ENCODE measurements at places on chromosomes 7 and 10. TPM values are rescaled to one million over a fixed set of nuclear protein-coding genes. Genes with fewer than 3 reads are reported as not detected.

DNA sequence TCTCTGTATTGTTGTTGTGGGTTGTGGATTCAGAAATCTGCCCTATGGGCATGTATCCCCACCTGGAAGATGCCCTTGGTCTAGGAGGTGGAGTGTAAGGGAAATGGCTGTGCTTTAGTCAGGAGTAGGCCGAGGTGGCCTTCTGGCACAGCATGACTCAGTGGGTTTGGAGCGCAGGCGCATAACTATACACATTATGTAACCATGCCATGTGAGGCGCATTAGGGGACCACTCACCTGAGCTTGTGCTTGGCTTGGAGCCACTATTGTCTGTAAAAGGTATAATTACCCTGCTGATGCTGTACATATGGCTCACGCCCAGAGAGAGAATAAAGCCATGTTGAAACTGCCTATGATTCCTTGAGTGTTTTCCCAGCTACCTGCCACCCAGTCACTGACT, 20.6 kb upstream of the ADAMTS14 start:
- no peaks in the 10 kb centered on the region for H3K4me1 ChIP-seq
- no peak overlapping the region for H3K4me3 ChIP-seq
- H3K27ac ChIP-seq, result no peak overlapping the region
- H3K36me3 ChIP-seq, result no peaks in the 10 kb centered on the region

GRCh38 chr10:69097729-69098128, 9.8 kb downstream of the SRGN start:
- DNase-seq, result no peak
- H3K27me3 ChIP-seq, result no peaks in the 10 kb centered on the region
- no peak overlapping the region for H3K27ac ChIP-seq
- H3K36me3 ChIP-seq, result no peaks in the 10 kb centered on the region

DNA sequence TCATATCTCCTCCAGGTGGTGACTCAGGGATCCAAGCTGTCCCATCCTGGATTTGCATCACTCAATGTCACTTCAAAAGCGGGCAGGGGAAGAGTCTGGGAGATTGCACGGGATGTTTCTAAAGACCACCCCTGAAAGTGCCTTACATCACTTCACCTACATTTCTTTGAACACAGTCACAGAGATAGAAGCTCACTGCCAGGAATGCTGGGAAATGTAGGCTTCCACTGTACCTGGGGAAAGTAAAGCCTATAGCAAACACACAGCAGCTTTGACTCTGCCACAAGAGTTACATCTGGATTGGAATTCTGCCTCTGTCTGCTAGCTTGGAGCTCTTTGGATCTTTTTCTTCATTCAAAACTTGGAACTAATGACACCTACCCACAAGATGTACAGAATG, 300.9 kb downstream of the WDR11 start:
- H3K27ac ChIP-seq, result no peak overlapping the region
- no peaks in the 10 kb centered on the region for H3K36me3 ChIP-seq
- H3K4me3 ChIP-seq, result no peak overlapping the region
- DNase-seq, result no peak

DNA sequence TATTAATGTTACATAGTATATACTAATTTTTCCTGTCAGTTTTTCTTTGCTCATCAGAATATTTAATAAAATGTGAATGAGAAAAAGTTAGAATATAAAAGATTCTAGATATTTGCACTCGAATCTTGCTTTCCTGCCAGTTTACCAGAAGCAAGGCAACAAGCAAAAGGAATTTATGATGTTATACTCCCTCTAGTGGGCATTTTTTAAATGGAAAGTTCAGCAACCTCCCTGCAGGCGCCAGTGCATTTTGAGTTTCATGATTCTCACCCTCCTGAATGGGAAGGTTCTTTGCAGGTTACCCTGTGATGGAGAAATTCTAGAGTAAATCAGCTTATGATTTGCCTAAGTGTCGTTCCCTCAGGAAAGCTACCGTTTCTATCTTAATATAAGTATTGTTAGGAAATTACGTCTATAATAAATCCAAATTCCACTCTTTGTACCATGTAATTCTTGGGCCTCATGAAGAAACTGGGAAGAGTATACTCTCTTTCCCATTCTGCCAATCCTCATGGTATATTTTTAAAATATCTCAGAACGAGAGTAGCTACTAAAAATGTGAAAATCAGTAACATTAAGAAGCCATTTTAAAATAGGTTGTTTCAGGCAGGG, 350.0 kb downstream of the CRPPA start:
- H3K4me3 ChIP-seq, result no peak overlapping the region
- no peak overlapping the region for H3K27ac ChIP-seq
- no peaks in the 10 kb centered on the region for H3K36me3 ChIP-seq
- H3K4me1 ChIP-seq, result no peaks in the 10 kb centered on the region
- no peak for DNase-seq
- H3K27me3 ChIP-seq, result no peaks in the 10 kb centered on the region

GRCh38 chr7:21784989-21785388, 160.7 kb downstream of the CDCA7L start:
- H3K4me3 ChIP-seq, result no peak overlapping the region
- H3K36me3 ChIP-seq, result no peaks in the 10 kb centered on the region
- H3K4me1 ChIP-seq, result no peaks in the 10 kb centered on the region
- DNase-seq, result no peak

DNA sequence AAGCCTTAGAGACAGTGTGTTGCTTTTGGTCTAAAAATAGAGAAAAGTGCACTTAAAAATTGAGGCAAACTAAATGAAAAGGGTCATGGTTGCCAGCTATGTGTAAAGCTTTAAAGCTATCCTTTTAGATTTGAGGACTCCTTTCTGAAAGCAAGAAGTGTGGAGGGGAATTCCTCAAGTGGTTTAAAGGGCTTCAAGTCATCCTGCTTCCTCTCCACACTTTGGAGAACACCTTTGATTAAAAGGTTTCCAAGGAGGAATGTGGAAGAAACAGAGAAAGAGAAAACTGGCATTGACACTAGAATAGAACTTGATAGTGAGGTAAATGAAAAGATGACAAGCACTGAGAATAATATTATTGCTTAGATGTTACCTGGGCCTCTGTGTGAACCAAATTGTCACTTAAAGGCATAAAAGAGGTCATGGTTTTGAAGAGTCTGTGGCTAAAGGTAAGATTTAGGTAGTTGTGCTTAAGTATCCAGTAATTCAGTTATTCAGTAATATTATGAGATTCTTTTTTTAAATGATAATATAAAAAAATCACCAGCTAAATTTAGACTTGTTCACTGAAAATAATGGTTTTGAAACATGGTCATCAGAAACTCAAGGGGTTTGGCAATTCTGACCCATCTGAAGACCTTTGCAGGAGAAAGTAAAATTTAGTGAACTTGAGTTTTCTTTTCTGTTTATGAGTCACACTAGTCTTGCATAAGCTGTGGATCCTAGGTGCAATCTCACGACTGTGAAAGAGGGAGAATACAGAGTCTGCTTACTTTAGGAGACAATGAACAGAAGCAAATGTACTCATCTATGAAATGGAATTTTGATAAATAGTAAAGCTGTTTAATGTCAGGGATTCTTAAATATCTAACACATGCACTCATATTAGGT, 466.0 kb downstream of the KIF20B start:
- no peak for DNase-seq
- no peaks in the 10 kb centered on the region for H3K27me3 ChIP-seq
- no peak overlapping the region for H3K4me3 ChIP-seq
- no peaks in the 10 kb centered on the region for H3K36me3 ChIP-seq

GRCh38 chr7:1403638-1404459, 55.4 kb downstream of the MICALL2 start:
- no peaks in the 10 kb centered on the region for H3K36me3 ChIP-seq
- H3K27me3 ChIP-seq, result peaks cover 1% of the 10 kb centered on the region
- no peaks in the 10 kb centered on the region for H3K4me1 ChIP-seq
- no peak for DNase-seq

- DNase-seq, result no peak
- H3K4me3 ChIP-seq, result no peak overlapping the region
- H3K27me3 ChIP-seq, result no peaks in the 10 kb centered on the region
- H3K27ac ChIP-seq, result no peak overlapping the region
Measured at GRCh38 chr7:1552200-1552599, 3.8 kb downstream of the TMEM184A start.

Gene WEE2
- 0.12 TPM for total RNA-seq

DNA sequence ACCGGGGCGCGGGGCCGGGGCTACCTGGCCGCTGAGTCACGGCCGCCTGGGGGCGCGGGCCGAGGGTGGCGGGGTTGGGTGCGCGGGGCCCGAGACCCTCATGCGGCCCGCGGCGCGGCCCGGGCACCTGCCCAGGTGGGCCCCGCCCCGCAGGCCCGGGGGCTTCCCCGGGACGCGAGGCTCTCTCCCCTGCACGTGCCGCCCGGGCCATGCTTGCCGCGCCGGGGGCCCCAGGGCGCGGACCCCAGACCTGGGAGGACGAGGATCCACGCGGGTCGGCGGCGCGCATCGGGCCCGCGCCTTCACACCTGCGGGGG, 402 bp downstream of the MAFK start:
- H3K4me1 ChIP-seq, result no peaks in the 10 kb centered on the region
- H3K36me3 ChIP-seq, result no peaks in the 10 kb centered on the region
- no peaks in the 10 kb centered on the region for H3K27me3 ChIP-seq
- H3K4me3 ChIP-seq, result peak overlapping the region; percentile 71
- H3K27ac ChIP-seq, result peak overlapping the region; percentile 99

DNA sequence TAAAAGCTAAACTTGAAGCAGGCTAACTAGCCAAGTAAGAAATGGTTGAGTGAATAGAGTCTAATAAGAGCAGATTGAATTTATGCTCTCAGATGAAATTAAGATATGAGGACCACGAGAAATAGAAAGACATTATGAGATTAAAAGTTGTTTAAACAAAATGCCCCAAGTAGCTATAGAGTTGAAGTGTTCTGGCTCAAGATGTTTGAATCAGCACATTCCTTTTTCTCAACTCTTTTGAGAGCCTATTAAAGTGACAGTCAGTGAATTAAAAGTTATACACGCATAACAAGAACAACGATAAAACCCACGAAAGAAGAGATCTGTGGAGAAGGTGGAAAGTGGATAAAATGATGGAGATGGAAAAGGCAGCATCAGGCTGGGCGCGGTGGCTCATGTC, 322.2 kb upstream of the ANKRD30A start:
- no peaks in the 10 kb centered on the region for H3K4me1 ChIP-seq
- H3K36me3 ChIP-seq, result no peaks in the 10 kb centered on the region
- H3K27ac ChIP-seq, result no peak overlapping the region
- no peak for DNase-seq

DNA sequence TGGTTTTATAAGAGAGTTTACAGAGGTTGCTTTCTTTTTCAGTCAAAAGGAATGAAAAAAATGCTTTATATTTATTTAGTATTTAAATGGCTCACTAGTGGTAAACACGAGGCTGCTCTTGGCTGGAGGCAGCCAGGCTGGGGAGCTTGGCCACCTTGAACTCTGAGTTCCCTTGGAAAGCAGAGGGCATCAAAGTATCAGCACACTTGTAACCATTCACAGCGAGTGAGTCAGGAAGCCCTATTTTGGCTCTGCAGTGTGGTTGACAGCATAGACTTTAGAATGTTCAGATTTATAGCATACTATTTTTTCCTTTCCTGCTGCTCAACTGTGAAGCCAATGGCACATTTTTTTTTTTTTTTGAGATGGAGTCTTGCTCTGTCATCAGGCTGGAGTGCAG, 51.6 kb downstream of the CYCS start:
- no peaks in the 10 kb centered on the region for H3K36me3 ChIP-seq
- no peak overlapping the region for H3K27ac ChIP-seq
- no peak for DNase-seq
- H3K27me3 ChIP-seq, result no peaks in the 10 kb centered on the region

Gene MYL10
- not detected for total RNA-seq

Gene ZNF488
- total RNA-seq, result not detected

Gene TMEM130
- 15.3 TPM for total RNA-seq

GRCh38 chr7:132430861-132431822, 145.1 kb downstream of the PLXNA4 start:
- H3K27ac ChIP-seq, result peak overlapping the region; percentile 12
- no peaks in the 10 kb centered on the region for H3K36me3 ChIP-seq
- peaks cover 10% of the 10 kb centered on the region for H3K4me1 ChIP-seq

- no peaks in the 10 kb centered on the region for H3K36me3 ChIP-seq
- H3K4me1 ChIP-seq, result no peaks in the 10 kb centered on the region
- H3K4me3 ChIP-seq, result peak overlapping the region; percentile 29
- no peak overlapping the region for H3K27ac ChIP-seq
- no peaks in the 10 kb centered on the region for H3K27me3 ChIP-seq
Measured at GRCh38 chr10:8053446-8054243, 843 bp upstream of the GATA3 start.

DNA sequence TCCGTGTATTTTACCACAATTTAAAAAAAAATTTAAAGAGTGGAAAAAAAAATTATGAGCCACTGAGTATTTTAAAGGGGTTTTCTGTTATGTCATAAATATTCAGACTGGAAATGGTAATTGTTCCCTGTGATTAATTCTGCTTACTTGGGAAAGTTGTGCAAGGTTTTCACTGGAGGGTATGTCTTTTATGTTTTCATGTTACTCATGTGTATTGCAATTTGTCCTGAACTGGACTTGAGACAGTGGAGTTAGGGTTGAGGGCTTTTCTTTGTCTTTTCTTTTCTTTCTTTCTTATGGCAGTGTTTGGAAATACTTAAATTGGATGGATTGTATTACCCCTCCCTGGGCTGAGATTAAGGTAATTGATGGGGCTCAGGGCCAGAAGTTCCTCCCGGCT, 257.7 kb downstream of the BAMBI start:
- no peak overlapping the region for H3K27ac ChIP-seq
- no peaks in the 10 kb centered on the region for H3K36me3 ChIP-seq
- no peak for DNase-seq

DNA sequence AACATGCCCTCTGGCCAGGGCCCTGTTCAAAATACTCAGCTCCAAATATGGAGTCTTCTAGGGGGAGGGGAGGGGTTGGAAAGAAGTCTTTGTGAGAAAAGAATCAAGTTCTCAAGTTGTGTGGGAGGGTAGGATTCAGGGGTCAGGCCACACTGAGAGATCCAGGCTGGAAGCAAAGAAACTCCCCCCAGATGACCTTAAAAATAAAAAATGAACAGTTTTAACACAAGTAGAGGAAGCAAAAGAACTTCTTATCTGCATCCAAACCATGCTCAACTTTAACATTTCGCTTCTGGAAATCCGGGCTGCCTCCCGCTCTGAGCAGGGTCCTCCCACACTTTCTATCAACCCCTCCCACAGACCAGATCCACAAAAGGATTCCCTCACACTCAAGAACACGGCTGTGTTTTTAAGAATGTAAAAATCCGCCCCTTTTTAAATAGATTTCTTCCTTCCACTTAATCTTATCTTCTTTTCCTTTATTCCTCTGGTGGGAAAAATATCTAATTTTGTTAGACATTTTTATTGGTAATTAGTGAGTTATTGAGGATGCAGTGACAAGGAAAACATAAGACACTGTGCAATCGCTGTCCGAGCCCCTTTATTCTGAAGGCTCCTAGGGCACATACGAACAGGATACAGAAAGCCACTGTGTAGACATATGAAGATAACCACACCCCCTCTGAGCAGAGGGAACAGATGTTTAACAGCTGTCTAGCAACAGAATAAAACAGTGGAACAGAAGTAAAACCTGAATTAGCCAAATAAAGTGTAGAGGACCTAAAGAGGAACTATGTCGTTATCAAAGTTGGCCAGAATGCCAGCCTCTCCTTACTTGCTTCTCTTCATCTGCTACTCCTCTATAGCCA, 43.8 kb downstream of the CYTH3 start:
- DNase-seq, result no peak
- H3K4me1 ChIP-seq, result peaks cover 5% of the 10 kb centered on the region
- no peak overlapping the region for H3K4me3 ChIP-seq
- H3K36me3 ChIP-seq, result no peaks in the 10 kb centered on the region
- no peaks in the 10 kb centered on the region for H3K27me3 ChIP-seq
- H3K27ac ChIP-seq, result no peak overlapping the region

Gene SYT15B
- 2.7 TPM for total RNA-seq

All from aorta (tissue), 5 donors.